Stimulated activated effector memory CD8-positive, alpha-beta T cell treated with anti-CD3 and anti-CD28 coated beads, Interleukin-12 subunit alpha, Interleukin-12 subunit beta, amount 100 ng/mL, for 72 hours (primary cell): ENCODE measurements at places on chromosomes 1 and 21.

DNA sequence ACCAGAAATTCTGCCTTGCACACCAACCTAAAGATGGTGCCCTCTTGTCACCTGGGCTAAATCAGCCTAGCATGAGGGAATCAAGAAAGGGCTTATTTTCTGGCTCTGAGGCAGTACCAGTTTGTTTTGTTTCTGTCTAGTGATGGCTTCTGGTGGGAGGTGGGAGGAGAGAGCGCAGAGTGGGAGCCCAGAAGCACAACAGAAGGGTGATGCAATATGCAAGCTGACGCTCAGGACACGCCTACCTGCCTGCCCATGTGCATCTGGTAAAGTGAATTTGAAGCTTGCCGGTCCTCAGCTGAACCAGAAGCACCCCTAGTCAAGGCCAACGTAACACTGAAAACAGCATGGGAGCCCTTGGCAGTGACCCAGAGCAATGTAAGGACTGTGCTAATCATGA, 138.4 kb upstream of the TIAM1 start:
- DNase-seq = no peak

GRCh38 chr1:191895462-191896058, 262.7 kb upstream of the RGS18 start:
- no peak for DNase-seq

DNA sequence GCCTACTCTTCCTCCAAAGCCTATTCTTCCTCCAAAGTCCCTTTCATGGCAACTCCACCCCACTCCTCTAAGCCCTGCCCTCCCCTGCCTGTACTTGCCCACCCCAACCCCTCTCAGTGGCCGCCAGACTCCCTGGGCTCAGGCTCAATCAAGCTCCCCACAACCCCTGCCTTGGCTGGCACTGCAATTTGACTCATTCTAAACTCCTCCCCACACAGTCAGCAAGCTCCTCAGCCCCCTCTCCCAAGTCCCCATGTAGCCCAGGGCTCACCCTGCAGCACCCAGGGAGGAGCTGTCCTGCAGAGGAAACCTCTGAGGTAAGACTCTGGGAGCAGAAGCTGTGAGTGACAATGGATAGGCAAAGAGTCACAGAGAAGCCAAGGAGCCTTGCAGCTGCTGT, 3.6 kb upstream of the VSIG8 start:
- DNase-seq = no peak

- no peak for DNase-seq
Observed at GRCh38 chr1:228087771-228088251, 5.3 kb downstream of the ARF1 start.

- no peak for DNase-seq
Observed at GRCh38 chr1:37177230-37177864, 143.0 kb upstream of the GRIK3 start.

DNA sequence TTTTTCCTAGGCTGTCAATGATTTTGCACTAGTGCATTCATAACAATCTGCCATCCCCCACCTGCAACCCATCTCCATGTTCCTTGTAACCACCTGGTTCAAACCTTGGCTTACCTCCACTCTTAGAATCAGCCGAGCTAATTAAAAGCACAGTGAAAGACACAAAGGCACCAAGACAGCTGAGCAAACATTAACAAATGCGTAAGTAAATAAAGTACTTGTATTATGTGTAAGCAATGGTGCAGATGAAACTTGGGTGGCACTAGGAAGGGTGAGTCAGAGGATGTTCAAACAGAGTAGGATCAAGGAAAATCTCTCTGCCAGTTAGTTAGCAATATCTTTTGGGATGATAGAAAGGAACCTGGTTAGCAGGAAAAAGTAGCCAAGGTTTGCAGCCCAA, 5.1 kb upstream of the FOXJ3 start:
- no peak for DNase-seq

GRCh38 chr1:233638513-233638912, 24.6 kb downstream of the KCNK1 start:
- no peak for DNase-seq

- no peak for DNase-seq
Observed at GRCh38 chr1:116690849-116691406, 23.4 kb upstream of the IGSF3 start.

DNA sequence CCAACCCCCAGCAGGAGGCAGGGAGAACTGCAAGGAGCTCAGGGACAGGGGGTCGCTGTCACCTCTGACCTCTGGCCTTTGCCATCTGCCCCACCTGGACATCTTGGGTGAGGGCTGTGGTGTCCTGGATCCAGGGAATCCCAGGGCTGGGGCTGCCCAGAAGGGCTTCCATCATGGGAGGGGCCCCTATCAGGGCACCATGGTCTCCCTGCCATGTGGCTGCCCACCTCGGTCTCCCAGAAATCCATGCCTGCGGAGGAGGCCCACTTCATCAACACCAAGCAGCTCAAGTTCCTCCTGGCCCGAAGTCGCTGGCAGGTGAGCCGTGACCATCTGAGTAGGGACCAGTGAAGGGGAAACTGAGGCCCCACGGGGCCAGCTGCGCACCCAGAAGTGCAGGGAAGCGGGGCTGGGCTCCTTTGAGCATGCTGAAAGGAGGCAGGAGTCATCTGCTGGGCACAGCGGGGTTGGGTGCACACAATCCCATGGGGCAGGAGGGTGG, 36.1 kb downstream of the TRIM11 start:
- no peak for DNase-seq

DNA sequence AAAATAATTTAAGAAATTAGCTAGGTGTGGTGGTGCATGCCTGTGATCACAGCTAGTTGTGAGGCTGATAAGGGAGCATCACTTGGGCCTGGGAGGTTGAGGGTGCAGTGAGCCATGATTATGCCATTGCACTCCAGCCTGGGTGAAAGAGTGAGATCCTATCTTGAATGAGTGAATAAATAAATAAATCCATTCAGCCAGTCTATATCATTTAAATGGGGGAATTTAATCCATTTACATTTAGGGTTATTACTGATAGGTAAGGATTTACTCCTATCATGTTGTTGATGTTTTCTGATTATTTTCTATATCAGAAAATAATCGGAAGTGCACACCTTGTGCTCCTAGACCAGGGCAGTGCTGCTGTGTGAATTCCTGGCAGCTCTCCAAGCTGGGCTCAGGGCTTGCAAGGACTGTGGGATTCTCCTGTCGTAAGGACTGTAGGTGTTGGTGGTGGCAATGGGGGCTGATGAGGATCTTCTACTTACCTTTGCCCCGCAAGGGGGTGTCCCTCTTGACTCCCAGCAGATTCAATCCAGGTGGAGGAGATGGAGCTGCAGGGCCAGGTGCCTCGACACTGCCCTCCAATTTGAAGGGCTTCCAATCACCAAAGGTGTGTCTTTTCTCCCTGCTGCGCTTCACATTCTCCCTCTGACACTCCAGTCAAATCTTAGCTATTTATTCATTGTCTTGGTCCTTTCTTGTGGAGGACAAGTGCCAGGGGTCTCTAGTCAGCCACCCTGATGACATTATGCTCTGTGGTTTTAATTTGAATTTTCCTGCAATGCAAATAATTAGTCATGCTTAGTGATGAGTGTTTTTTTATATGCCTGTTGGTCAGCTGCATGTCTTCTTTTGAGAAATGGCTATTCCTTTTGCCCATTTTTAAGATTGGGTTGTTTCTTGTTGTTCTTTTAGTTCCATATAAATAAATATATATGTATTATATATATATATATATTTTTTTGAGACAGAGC, 14.1 kb upstream of the TRAPPC10 start:
- DNase-seq = no peak

- DNase-seq = no peak
Observed at GRCh38 chr21:41776778-41777177, 9.9 kb upstream of the RIPK4 start.

DNA sequence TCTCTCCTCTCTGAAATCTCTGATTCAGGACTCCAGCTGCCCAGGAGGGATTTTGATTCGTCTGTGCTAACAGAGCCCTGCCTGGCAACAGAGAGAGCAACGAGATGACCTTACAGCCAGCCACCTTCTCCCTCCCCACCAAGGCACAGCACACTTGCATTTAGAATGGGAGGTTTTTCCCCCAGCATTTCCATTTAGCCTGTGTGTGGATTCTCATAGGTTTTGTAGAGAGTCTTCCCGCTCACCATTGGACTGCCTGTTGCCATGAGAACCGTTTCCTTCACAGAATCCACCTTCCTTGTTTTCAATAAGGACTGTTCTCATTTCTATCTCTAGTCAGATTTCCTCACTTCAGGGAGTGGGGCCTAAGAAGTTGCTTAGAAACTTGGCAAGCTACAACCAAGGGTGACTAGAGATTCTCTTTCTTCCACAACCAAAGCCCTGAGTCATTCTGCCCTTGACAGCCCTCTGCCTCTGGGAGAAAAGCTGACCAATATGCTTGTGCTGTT, 5.8 kb upstream of the IKBKE start:
- no peak for DNase-seq

- DNase-seq = no peak
Observed at GRCh38 chr21:39048574-39048973, 134.7 kb downstream of the PSMG1 start.

- DNase-seq = no peak
Observed at GRCh38 chr1:21829294-21829693, 17.2 kb downstream of the LDLRAD2 start.

- DNase-seq = no peak
Observed at GRCh38 chr1:191889623-191890003, 268.6 kb upstream of the RGS18 start.

- no peak for DNase-seq
Observed at GRCh38 chr1:204887846-204888245, 17.2 kb downstream of the NFASC start.

GRCh38 chr21:45366476-45366875, 38.5 kb upstream of the COL18A1 start:
- DNase-seq = no peak

DNA sequence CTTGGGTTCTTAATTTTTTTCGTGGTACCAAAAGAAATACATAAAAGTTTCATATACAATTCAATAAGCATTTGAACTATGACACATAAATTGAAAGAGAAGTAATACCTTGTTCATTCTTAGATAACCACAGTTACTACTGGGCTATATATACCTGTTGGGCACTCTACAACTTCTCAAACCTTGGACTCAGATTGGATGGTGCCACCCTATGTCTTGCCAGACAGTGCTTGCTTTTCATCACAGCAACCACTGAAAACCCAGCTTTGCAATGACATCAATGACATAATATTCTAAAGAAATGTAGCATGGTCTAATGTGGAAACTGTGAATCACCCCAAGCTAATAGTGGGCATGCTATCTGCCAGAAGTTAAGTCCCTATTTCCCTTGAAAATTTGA, 62.8 kb upstream of the DPH5 start:
- no peak for DNase-seq

- no peak for DNase-seq
Observed at GRCh38 chr1:211551638-211552460, 27.1 kb downstream of the SLC30A1 start.

- no peak for DNase-seq
Observed at GRCh38 chr1:8205771-8206170, 112.1 kb upstream of the SLC45A1 start.

DNA sequence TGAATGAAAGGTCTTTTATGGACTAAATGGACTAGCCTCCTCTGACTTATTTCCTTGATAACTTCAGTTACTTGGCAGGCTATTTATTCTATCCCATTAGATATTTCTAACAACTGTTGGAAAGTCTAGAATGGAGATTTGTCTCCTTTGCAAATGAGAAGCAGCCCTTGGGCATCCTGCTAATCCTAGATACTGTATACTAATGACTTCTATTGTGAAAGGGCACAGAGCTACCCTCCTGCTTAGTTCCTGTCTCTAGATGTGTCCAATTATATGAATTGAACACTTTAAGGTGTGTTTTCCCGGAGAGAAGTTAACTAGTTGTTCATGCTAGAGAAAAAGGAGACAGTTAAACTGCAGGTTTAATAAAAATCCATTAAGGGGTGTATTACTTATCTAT, 10.2 kb upstream of the NCMAP start:
- no peak for DNase-seq

DNA sequence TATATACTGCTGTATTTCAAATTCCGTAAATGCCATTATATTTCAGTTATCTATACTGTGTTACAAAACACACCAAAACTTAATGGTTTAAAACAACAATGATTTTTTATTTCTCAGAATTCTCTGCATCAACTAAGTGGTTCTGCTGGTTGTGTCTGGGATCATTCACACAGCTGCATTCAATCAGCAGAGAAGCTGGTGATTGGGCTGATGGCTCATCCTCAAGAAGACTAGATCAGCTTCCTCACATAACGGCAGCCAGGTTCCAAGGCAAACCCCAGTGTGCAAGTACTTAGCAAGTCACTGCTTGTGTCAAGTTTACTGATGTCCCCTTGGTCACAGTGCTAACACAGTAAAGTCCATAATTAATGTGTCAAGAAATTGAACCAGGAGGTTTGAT, 86.3 kb upstream of the VANGL1 start:
- DNase-seq = no peak

GRCh38 chr1:66954208-66954607, 29.4 kb downstream of the MIER1 start:
- no peak for DNase-seq

- DNase-seq = no peak
Observed at GRCh38 chr1:14952626-14953314, 200.8 kb upstream of the TMEM51 start.

DNA sequence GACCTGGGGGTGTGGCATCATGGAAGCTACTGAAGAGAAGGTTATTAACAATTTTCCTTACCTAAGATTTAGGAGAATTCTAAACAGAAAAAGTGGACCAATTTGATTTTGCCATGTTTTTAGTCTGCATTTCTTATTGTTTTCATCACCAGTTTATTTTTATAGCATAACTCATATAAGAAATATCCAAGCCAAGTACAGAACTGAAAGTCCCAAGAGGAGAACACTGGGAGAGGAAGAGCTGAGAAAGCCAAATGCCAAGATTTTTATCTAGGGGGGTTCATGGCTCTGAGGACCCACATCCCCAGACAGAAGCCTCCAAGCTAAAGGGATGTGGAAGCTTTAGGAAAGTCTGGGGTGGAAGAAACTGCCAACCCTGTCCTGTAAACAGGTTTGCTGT, 109.4 kb upstream of the DUSP10 start:
- no peak for DNase-seq

- DNase-seq = no peak
Observed at GRCh38 chr1:6783936-6784559, 1.2 kb upstream of the CAMTA1 start.

- peak; percentile 79 for DNase-seq
Observed at GRCh38 chr1:93878501-93878888, 511 bp downstream of the DNTTIP2 start.

GRCh38 chr1:52403566-52404115, 582 bp downstream of the ORC1 start:
- peak; percentile 25 for DNase-seq

DNA sequence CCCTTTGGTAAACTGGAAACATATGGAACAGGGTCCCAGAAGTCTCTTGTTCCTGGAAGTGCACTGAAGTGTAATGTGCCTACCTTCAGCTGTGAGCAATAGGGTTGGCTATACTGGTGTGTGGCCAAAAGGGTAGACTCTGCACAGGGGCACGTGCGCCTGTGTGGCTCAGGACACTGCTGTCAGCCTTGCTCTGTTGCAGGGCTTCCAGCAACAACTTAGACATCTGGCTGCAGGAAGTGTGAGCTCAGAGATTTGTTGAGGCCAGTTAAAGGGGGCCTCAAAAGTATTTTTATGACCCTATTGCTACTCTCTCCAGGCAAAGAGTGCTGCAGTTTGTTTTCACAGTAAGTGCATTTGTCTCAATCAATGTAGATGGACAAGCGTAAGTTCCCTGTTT, 7.5 kb downstream of the CTPS1 start:
- no peak for DNase-seq

GRCh38 chr1:31723828-31724359, 20.1 kb upstream of the COL16A1 start:
- DNase-seq = no peak
